Activated CD8-positive, alpha-beta memory T cell treated with anti-CD3 and anti-CD28 coated beads for 1 hour (primary cell): ENCODE measurements at places on chromosomes 6 and 20.

- DNase-seq = no peak
Observed at GRCh38 chr20:41161886-41162285, 24.5 kb downstream of the PLCG1 start.

GRCh38 chr6:11824986-11825385 is 46.4 kb upstream of the ADTRP start:
- no peak for DNase-seq

- DNase-seq = no peak
Observed at GRCh38 chr6:14634072-14634471, 516.5 kb downstream of the CD83 start.

DNA sequence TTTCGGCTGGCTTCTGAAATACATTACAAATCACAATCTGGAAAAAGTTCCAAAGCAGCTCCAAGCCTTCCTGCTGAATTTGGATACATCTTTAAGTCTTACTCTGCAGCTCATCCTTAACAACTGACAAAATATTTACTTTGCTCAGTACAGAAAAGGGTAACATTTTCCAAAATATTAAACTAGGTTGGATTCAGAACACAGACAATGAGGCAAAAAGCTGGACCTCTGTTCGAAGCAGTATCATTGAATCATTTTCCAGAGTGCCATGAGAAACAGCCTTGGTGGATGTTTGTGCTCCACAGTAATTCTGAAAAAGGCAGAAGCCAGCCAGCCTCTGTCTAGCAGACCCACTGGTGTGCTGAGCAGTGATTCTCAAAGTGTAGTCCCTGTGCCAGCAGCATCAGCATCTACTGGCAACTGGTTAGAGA is 162.1 kb downstream of the AIG1 start:
- no peak for DNase-seq

GRCh38 chr6:108157234-108157980 is 8.4 kb upstream of the NR2E1 start:
- no peak for DNase-seq

GRCh38 chr6:13559968-13560650 is 14.3 kb upstream of the SIRT5 start:
- DNase-seq = no peak

DNA sequence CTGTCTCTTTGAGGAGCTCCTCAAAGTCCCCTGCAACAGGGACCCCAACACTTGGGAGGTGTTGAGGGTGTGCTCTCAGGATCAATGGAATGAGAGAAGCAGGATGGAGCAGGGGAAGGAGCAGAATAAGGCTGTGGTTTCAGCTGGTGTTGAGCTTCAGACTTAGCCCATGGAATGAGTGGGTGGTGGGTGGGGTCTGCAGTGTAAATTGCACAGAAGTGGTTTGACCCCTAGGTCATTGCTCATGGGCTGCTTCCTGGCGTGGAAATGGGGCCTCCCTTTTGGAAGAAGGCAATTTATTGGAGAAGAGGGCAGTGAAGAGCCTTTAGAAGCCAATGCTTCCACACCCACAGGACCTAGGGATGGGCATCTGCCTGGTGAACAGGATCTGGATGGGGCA is 37.0 kb upstream of the KCNG1 start:
- no peak for DNase-seq

- no peak for DNase-seq
Observed at GRCh38 chr6:30821862-30822784, 62.2 kb upstream of the DDR1 start.

DNA sequence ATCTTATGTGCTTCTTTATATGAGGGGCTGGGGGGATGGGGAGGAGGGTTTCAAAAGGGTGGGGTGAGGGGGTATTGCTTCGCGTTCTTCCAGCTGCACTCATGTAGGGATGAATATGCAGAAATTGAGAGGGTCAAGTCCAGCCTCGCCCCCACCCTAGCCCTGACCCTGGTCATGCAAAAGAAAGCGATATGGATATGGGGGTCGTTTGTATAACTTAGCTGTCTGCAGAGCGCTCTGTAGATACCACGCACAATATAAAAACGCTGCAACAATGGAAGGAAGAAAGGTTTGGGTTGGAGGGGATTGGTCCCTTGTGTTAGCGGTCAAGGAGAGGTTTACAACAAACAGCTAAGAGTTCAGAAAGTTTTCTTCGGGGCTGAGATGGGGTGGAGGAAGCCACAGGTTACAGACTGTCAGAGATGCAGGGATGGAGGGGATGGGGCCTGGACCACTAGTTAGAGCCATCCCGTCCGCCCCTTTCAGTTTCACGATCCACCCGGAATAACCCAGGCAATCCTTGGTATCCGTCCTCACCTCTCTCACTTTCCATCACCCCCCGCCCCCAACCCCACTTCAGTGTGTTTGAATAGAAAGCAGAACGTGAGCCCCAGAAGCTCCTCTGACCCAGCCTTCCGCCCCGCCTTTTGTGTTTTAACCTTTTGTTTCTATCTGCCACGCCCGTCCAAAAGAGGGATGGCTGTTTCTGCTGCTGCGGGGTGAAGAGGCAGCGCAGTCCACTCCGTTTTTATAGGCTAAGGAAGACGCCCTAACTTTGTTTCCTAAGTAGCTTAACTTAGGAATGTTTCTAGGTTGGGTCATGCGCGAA is 73.5 kb downstream of the SOX4 start:
- DNase-seq = no peak

DNA sequence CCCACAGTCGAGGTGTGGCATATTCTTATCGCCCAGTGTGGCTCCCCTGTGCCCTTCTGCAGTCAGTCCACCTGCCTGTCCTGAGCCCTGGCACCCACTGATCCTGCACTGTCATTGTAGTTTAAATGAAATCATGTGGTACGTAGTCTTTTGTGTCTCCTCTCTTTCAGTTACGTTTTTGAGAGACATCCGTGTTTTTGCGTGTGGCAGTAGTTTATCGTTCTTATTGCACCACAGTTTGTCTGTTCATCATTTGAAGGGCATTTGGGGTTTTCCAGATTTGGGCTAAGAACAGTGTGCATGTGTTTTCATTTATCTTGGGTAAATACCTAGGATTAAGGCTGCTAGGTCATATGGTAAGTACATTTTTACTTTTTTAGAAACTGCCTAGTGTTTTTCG is 49.3 kb downstream of the SPATA2 start:
- DNase-seq = no peak

- peak; percentile 19 for DNase-seq
Observed at GRCh38 chr6:158660333-158660754, 10.5 kb downstream of the SYTL3 start.

- no peak for DNase-seq
Observed at GRCh38 chr6:3881711-3882421, 32.7 kb downstream of the FAM50B start.

DNA sequence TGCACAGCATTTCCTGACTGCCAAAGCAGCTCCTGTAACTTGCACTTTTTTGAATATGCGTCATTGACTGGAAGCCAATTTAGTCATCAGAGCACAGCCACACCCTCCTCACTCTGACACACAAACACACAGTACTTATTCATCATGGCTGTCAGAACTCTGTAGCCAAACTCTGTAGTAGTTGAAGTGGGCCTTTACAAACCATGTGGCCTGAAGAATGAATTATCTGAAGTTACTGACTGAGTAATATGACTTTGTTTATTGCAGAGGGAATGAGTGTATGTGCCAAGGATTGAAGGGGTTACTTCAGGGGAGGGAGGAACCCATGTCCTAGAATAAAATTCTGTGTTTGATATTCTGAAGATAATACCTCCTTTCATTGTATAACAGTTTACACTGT is 102.7 kb downstream of the FIG4 start:
- DNase-seq = no peak

GRCh38 chr6:124119596-124119995 is 315.9 kb downstream of the NKAIN2 start:
- DNase-seq = no peak

DNA sequence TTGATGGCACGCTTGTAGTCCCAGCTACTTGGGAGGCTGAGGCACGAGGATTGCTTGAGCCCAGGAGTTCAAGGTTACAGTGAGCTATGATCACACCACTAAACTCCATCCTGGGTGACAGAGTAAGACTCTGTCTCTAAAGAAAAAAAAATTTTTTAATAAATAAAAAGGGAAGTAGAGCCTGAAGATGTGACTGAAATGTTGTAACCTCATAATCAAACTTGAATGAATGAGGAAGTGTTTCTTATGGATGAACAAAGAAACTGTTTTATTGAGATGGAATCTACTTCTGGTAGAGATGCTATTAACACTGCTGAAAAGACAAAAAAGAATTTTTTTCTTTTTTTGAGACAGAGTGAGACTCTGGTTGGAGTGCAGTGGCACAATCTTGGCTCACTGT is 6.7 kb downstream of the MAK start:
- DNase-seq = no peak

- DNase-seq = no peak
Observed at GRCh38 chr6:37131104-37131959, 38.6 kb upstream of the PIM1 start.

DNA sequence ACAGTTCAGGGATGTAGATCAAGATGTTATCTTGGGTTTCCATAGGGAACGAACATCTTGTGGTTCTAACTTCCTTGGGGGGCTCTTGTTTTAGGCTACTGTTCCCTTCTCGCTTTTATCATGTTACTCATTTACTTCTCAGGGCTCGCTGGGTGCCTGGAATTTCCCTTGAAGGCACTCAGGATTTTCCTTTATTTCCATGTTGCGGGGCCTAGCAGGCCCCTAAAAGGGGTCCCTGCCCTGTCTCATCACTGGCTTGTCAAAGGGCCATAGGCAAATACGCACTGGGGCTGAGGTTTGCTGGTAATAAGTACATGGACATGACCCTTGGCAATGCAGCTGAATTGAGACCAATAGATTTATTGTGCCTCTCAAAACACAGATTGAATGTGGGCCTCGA is 262.3 kb downstream of the CDH4 start:
- DNase-seq = no peak

- no peak for DNase-seq
Observed at GRCh38 chr6:53280207-53280606, 68.5 kb downstream of the ELOVL5 start.

DNA sequence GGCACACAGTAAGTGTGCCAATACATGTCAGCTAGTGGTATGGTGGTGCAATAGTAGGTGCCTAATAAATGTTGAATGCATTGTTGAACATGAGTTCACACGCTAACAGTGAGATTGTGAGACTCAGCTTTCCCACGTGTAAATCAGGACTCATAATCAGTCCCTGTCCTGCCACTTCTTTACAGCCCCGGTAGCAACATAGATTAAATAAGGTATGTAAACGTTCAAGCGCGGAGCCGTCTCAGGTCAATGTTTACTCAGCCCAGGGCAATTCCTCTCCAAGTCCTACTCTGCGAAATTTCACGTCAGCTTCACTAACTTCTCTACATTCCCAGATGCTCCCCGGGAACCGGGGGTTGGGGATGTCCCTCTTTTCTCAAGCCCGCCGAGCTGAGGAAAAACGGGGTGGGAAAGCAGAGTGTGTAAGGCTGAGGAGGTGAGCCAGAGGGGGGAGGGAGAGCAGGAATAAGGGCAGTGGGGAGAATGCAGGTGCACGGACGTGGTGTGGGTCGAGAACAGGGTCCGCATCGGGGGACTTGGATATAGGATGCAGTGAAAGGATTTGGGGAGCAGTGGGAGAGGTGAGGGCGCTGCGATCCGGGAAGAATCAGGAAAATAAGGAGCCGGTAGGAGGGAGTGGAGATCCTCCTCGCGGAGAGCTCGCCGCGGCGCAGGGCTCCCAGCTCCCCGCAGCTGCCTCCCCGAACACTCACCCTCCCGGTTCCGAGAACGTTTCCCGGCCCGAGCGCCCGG is 544 bp upstream of the TP53INP2 start:
- peak; percentile 2 for DNase-seq

- DNase-seq = no peak
Observed at GRCh38 chr6:31031095-31031494, 20.8 kb downstream of the MUC22 start.

DNA sequence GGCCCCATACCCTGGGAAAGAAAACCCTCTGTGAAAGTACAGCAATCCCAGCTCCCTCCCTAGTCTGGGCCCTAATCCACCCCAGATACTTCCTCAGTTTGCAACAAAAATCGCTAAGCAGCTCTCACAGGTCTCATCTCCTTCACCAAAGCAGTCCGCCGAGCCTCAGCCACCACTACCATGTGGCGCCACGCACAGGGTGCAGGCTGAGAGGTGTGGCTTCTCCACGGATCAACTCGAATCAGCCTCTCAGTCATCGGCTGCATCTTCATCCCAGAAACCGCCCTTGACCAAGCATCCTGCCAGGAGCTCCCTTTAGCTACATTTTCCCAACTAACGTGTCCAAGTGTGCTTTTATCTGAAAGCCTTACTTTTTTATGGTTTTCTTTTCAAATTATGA is 50.7 kb downstream of the ANKRD60 start:
- DNase-seq = no peak

- DNase-seq = no peak
Observed at GRCh38 chr6:40573221-40573620, 13.9 kb downstream of the LRFN2 start.

DNA sequence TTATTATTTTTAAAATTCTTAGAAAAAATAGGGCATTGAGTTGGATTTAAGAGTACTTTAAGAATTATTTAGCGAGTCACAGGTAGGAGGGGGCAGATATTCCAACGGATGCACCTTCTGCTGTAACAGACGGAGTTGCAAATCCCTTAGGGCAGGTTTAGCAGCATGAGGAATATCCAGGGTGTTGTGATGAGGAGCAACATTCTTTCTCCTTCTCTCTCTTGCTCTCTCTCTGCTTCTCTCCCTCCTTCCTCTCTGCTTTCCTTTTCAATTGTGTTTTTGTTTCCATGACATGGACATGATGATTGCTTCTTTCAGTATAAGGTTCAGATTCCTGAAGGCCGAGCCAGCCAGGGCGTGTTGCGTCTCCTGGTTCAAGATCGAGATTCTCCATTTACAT is 28.9 kb downstream of the CDH26 start:
- DNase-seq = no peak

DNA sequence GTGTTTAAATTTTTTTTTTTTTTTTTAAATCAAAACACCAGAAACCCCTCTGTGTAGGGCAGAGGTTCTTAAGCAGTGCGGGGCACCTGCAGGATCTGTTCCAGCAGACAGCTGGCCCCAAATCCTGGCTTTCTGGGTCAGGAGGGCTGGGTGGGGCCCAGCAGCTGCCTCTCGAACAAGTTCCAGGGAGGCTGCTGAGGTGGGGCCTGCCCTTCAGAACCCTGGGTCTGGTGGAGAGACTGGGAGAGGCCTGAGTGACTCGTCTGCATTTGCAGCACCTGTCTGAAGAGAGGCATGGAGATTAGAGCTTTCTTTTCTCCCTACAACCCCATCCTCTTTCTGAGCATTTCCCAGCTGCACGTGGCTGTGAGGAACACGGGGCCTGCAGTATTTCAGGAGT is 8.4 kb downstream of the PSMG4 start:
- DNase-seq = no peak

- no peak for DNase-seq
Observed at GRCh38 chr6:53244399-53244931, 95.8 kb upstream of the GCM1 start.

- DNase-seq = no peak
Observed at GRCh38 chr20:51802170-51802751, at the start of gene SALL4. Gene SALL4, minus strand, starts transcription at chr20:51802521. Its CDS starts 113 bp downstream, at chr20:51802408.

GRCh38 chr6:7823552-7823951 is 87.0 kb downstream of the TXNDC5 start:
- DNase-seq = no peak

DNA sequence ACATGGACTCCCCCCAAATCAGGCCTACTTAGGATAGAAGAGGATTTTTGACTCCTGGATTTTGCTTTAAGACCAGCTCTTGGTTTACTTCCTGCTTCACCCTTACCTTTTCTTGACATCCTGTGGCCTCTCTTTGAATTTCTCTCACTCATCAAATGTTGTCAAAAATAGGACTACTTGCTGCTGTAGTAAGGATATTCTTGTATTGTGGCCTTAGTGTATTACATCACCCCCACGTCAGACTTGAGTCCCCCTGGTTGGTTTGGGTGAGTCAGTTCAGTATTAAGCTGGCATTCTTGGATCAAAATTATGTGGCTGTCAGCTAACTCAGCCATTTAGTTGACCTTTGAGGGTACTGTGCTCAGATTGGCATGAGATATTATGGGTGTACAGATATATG is 1.1 kb downstream of the TPX2 start:
- no peak for DNase-seq
